ENCODE measurements at places on chromosomes 5 and 9.

- DNase-seq = no peak
These were observed 777.0 kb upstream of the WWC1 start for GRCh38 chr5:167514461-167514860.

GRCh38 chr5:122730037-122730436, 44.8 kb upstream of the SNX2 start:
- no peak for DNase-seq

DNA sequence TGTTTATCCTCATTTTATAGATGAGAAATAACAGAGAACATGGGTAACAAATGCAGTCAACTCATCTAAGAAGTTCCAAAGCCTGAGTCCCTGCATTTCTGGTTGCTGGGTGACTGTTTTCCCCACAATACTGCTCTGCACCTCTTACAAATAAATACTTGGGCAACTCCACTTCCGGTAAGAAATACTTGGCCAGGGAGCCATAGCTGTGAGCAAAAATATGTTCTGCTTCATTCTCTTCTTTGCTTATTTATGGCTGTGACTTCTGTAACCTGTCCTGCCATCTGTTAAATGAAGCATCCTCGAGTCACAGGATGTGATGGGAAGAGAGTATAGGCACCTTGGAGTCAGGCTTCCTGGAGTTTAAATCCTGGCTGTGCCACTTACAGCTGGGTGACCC, 49.9 kb downstream of the GDNF start:
- DNase-seq = no peak

DNA sequence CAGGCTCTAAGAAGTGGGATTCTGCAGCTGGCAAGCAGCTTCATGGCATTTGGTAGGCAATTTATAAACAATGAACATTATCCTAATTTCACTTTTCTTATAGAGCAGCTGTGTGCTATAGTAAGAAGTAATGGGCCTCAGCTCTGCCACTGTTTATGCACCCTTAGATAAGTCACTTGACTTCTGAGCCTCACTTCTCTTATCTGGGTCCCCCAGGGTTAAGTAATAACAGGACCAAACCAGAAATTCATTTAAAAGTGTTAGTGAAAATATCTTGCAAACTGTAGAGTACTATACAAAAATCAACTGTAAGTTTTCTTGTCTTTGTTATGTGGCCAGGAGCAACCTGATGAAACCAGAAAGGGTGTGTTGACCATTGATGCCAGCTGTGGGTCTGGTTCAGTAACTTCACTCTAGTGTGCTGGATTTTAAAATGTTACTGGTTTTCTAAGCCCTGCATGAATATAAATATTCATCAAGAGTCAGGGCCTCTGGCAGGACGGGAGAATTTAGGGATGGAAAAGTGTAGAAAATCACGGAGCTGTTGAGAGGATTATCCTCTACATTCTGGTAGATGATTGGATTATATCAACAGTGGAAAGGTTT, 24.2 kb downstream of the TNFAIP8 start:
- DNase-seq = no peak

GRCh38 chr5:80411589-80412219, 3.8 kb downstream of the ZFYVE16 start:
- no peak for DNase-seq

DNA sequence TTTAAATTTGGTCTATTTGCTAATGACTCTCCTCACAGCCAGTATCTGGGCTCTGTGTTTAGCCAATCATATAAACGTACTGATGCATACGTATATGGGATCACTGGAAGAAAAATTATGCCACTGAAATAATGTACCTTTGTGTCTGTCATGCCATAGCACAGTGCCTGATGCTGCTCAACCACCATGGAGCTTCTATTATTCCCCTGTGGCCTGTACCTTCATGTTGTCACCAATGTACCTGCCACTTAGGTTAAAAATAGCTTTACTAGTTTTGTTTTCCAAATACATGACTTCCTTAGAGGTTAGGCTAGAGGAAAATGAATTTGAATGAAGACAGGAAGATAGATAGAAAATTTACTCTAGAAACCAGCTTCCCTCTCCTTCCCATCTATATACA, 34.6 kb downstream of the HACD4 start:
- no peak for DNase-seq

GRCh38 chr5:32767948-32768467, 56.9 kb downstream of the NPR3 start:
- peak; percentile 83 for DNase-seq

- DNase-seq = peak; percentile 36
These were observed 197.0 kb downstream of the AOPEP start for GRCh38 chr9:94923326-94924089.

DNA sequence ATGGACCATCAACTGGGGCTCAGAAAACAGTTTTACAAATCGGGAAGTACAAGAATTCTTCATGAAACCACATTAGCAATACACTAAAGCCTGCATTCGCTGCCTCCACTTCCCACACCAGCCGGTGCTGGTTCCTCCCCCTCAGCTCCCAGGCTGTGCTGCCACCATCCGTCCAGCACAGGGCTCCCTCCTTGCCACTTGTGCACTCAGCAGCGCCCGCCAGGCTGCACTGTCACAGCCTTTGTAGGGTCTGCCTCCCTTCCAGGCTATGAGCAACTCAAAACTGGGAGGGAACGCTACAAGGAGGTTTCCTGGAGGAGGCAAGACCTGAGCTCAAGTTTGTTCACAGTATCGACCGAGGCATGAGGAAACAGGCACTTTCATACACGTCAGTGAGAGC, 7.7 kb downstream of the MAPK9 start:
- no peak for DNase-seq

- no peak for DNase-seq
These were observed 69.0 kb upstream of the GRAMD2B start for GRCh38 chr5:126354012-126354857.

GRCh38 chr5:108141676-108142075, 240.2 kb downstream of the FBXL17 start:
- no peak for DNase-seq

GRCh38 chr9:86287013-86287412, 4.7 kb upstream of the ISCA1 start:
- DNase-seq = peak; percentile 71

- peak; percentile 22 for DNase-seq
These were observed 171.1 kb upstream of the FSTL4 start for GRCh38 chr5:133783481-133783880.

DNA sequence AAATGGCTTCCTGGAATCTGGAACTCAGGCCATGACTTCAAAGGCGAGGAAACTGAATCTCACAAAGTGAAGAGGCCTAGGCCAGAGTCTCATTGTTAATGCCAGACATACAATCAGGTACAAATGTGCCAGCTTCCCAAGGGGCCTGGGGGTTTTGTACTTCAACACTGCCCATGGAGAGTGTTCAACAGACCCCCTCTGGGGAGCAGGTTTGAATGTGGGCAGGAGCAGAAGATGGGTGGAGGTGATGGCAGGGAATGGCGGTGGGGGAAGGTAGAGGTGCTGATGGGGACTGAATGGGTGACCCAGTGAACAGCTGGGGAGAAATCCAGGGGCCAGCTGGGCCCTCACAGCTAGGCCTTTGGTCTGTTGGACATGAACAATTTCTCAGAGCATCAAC, 12.0 kb downstream of the FOXI1 start:
- DNase-seq = no peak

DNA sequence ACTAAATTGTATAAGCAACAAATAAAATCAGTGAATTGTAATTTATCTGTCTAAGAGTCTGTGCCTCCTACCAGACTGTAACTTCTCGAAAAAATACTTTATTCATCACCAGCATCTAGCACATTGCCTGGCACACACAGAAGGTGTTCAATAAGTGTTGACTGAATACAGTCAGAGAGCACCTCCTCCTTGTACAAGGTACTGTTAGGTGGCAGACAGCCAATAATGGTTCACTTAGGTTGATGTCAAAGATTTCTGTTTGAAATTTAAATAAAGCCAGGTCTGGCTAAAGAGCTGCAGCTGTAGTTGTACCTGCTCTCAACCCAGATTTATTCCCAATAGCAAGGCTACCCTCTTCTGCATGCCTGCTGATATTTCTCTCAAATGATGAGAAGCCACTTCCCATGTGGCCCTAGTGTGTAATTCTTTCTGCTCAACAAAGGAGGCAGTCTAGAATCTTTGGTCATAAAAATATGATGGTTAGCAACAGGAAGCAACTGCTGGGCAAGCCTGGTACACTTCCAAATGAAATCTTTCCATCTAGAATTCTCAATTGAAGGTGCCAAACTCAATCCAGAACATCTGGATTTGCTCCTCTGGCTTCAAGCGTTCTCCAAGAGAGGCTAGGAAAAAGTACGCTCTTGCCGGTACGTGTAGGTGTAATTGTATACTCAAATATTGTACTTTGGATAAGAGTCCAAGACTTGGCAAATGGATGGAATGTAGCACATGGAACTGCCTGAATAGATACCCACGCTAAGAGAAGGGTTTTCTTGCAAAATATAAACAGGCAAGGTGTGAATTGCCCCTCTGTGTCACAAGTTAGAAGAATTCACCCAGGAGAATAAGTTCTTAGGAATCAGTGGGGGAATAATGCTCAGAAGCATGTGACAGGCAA, 95.6 kb downstream of the NR6A1 start:
- DNase-seq = no peak

GRCh38 chr5:91114658-91115057, 268.5 kb downstream of the ARRDC3 start:
- no peak for DNase-seq

GRCh38 chr9:133781828-133782135, 43.6 kb upstream of the SARDH start:
- no peak for DNase-seq

DNA sequence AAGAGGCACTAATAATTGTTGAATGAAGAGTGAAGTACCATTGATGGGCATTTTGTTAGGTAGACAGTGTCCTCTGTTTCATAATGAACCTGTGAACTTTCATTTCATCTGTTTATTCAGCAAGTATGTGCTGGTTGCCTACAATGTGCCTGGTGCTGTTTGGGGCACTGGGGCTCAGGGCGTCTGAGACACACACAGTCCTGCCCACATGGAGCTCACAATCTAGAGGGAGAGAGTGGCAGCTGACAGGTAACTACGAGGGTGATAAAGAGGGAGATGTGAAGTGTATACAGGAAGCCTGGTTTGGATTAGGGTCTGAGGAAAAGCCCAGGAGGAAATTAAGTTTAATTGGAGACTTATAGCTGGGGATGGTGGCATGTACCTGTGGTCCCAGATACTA, 28.5 kb upstream of the NDST1 start:
- DNase-seq = no peak

DNA sequence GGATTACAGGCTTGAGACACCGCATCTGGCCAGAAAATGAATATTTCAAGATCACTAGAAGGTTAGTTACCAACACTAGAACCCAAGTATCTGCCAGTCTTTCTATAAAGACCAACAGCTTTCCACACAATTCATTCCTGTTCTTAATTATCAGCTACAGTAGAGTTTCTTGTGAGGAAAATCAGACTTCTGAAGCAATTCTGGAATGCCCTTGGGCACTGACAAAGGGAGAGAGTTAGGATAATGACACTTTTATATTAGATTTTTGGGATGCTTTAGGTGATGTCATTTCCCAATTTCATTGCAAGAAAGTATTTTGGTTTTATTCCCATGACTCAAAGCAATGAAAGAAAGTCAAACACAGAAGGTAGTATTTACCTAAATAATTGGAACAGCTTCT, 497.0 kb upstream of the TUSC1 start:
- no peak for DNase-seq

GRCh38 chr5:113125371-113125770, 148.8 kb downstream of the DCP2 start:
- no peak for DNase-seq

GRCh38 chr9:135255033-135255840, 167.8 kb downstream of the OLFM1 start:
- DNase-seq = no peak

GRCh38 chr9:97873882-97874281, 20.9 kb downstream of the FOXE1 start:
- peak; percentile 64 for DNase-seq

GRCh38 chr5:98776066-98776705, 2.7 kb downstream of the RGMB start:
- DNase-seq = no peak

GRCh38 chr5:38556599-38557307, at the start of gene LIFR:
TSS of gene LIFR (minus strand) at chr5:38556646. CDS start at chr5:38530647, 25,999 bp downstream.
- peak; percentile 94 for DNase-seq

DNA sequence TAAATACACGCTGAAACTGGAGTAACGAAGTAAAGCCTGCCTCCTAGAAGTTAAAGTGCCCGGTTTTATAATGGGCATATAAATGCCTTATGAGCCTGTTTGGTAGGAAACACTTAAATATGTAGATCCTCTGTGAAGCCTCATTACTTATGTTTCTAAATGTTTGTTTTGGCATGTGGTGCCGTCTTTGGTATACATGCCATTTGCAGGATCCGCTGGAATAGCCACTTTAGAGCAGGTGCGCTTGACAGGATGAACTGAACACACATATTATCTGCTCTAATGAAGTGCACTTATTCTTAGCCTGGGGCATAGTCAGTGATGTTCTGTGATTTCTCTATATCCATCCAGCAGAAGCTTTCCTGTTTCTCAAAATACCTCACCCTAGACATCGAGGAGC, 778.1 kb upstream of the WWC1 start:
- DNase-seq = no peak

GRCh38 chr5:143837306-143837848, 25.4 kb downstream of the HMHB1 start:
- no peak for DNase-seq

- DNase-seq = no peak
These were observed 94.8 kb upstream of the PHYKPL start for GRCh38 chr5:178327446-178327845.

DNA sequence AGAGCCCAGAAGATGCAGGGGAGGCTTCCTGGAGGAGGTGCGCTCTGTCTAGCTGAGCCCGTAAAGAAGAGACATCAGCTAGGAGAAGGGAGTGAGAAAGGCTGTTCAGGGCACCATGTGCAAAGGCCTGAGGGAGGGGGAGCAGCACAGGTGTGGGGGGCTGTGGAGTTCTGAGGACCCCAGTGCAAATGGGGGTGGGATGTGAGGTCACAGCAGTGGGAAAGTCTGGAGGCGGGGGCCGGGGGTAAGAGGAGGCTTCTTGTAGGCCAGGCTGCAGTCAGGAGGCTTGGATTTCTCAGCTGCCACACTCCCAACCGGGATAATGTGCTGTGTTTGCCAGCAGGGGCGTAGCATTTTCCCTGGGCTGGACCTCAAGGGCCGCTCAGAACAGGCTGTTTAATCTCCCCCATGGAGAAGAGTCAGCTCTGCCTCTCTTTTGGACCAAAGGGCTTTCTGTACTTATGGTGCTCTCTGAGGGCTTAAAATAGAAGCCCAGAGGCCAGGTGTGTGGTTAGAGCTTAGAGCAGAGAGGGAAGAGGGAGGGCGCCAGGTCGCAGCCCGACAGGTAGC, 5.7 kb downstream of the NEURL1B start:
- DNase-seq = peak; percentile 76

GRCh38 chr5:10760921-10761184, 181 bp downstream of the DAP start:
- DNase-seq = no peak

All from islet precursor cell (in vitro differentiated cells).